ENCODE measurements at places on chromosomes 5 and 9.

DNA sequence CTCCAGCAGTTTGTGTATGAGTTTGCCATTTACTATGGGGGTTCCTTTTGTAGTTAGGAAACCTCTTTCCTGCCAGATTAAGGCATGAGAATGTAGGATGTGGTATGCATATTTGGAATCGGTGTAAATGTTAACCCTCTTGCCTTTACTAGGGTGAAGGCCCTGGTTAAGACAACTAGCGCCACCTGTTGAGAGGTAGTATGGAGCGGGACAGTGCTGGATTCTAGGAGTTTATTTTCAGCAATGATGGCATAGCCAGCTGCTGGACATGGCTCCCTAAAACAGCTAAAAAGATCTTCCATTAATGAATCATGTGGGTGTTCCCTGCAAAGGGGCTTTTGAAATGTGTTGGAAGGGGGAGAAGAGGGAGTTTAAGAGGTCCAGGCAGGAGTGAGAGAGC lies 30.7 kb upstream of the GPX3 start:
- DNase-seq: peak; percentile 60

- DNase-seq: no peak
These were observed 9.1 kb downstream of the FAXDC2 start for GRCh38 chr5:154841273-154841661.

DNA sequence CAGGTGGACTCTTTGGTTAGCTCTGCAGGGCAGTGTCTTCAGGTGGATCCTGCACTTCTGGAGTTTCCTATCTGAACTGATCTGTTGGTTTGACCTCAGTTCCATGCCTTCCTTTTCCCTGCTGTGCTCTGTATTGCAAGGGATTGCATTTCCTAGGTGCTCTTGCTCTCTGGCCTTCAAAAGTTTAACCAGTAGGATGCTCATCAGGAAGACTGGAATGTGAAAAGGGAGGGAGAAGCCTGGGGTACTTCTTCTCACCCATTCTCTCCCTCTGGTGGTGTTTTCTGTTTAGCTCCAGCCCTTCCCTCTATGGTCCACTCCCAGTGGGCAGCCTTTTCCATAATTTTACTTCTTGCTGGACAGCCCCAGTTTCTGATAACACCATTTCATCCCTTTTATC lies 78.5 kb downstream of the ZNF618 start:
- DNase-seq: no peak

DNA sequence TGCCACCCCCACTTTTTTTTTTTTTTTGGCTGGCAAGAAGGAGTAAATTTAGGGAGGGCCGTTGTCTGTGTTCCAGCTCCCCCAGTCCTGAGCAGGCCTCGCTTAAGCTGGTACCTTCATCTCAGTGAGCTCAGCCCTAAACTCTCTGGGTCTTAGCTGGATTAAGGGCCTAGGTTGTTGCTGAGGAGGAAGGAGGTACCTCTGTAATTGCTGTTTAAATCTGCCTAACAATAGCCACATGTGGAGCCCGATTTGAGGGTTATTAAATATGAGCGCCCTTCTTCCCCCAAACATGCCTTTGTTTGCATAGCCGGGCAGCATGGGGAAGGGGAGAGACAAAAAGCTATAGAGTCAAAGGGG lies 179.0 kb upstream of the PITX1 start:
- DNase-seq: no peak

GRCh38 chr5:41403846-41404245 lies 106.6 kb downstream of the PLCXD3 start:
- no peak for DNase-seq

- DNase-seq: peak; percentile 86
These were observed 4.1 kb upstream of the RGMB start for GRCh38 chr5:98769210-98769958.

GRCh38 chr5:169148138-169148740 lies 152.7 kb downstream of the SLIT3 start:
- no peak for DNase-seq

GRCh38 chr5:62886603-62887315 lies 308.1 kb downstream of the LRRC70 start:
- DNase-seq: no peak

GRCh38 chr5:2148312-2149194 lies 265.8 kb upstream of the IRX4 start:
- no peak for DNase-seq

- DNase-seq: no peak
These were observed 262.8 kb downstream of the NR3C1 start for GRCh38 chr5:143140492-143141203.

DNA sequence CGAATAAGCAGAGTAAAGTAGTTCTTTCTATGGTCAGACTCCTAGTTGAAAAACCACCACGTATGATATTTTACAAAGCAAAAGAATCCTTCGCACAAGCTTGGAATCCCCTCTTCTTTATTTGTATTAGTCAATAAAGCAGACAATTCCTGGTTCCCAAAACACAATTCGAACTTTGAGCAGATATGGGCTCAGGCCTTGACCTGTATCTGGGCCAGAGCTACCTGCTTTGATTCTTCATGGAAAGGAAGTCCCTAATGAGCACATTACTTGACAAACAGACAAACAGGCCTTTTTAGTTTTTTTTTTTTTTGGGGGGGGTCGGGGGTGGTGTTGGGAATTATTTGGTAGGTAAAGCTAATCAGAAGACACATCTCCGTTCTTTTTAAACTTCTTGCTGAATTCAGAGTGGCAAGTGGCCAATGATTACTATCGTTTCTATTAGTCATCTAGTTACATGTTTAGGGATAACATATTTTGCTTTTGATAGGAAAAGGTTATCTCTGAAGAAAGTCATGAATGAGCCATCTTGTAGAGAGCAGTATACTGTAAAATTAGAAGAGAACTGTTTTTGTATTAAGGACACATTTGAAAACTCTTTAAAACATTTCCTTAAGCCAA lies 116.6 kb upstream of the HMHB1 start:
- no peak for DNase-seq
